Vagina (tissue), 2 donors: ENCODE measurements at places on chromosomes 16 and 17.

GRCh38 chr16:65312071-65312470 lies 190.2 kb upstream of the CDH11 start:
- DNase-seq, result no peak

GRCh38 chr17:82565551-82565950 lies 46.0 kb downstream of the FOXK2 start:
- DNase-seq, result no peak

DNA sequence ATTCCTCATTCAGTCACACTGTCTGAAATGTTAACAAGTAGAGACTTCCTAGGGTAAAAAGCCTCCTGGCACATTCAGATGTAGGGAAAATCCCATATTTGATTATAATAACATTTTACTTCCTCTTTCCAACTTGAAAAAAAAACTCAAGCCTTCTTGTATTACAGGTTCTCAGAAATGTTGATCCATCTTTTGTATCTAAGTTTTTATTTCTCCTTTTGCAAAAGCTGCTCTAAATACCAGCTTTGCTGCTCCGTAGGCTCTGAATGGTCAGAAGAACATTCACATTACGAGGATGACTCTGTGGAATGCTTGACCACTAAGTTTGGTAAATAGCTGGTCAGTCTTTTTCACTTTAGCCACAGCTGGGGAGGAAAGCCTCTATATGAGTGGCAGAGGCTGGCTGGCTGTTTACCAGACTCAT lies 13.2 kb upstream of the HEATR6 start:
- no peak for DNase-seq

- no peak for DNase-seq
These were observed 52.7 kb downstream of the SREBF1 start for GRCh38 chr17:17783825-17784656.

- peak; percentile 86 for DNase-seq
These were observed 2.4 kb downstream of the CD2BP2 start for GRCh38 chr16:30352488-30353401.

- DNase-seq, result no peak
These were observed 141.3 kb downstream of the ABCC12 start for GRCh38 chr16:48014349-48015135.

DNA sequence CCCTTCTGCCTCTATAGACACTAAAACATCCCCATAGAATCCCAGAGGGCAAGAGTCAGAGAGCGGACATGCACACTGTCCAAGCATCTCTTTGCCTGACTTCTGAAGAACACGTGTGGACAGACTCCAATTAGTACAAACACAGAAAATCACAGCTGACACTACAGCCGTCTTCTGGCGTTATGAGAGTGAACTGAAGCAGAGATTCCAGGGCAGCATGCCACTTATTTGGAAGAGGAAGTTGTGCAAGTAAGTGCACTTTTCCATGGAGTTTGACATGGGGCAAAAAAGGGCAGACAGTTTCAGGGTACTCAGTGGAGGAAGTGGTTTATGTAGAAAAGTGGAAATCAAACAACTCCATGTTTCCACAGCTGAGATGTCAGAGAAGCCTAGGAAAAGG lies 16.8 kb upstream of the ZNF287 start:
- no peak for DNase-seq

- no peak for DNase-seq
These were observed 65.8 kb upstream of the PLCG2 start for GRCh38 chr16:81713295-81713772.

DNA sequence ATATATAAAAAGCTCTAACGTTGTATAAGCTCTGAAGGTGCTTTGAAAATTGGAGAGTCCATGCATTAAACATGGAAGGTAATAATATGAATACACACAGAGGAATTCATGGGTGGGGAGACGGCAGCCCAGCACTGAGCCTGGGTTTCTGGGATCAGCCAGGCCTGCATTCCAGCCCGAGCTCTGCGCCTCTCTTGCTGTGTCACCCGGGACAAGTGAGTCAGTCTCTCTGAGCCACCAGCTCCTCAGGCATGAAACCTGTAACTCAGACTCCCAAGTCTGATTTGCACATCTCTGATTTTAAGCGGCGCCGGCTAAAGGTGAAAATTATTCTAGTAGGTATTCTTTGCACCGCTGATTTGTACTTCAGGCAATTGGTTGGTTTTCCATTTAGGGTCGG lies 238.8 kb downstream of the MRTFB start:
- DNase-seq, result no peak

- no peak for DNase-seq
These were observed 36.8 kb downstream of the CPD start for GRCh38 chr17:30415491-30415890.

- DNase-seq, result no peak
These were observed 4.1 kb downstream of the BAIAP2 start for GRCh38 chr17:81039096-81039495.

GRCh38 chr17:41500131-41500911 lies 5.1 kb downstream of the KRT13 start:
- no peak for DNase-seq

GRCh38 chr16:86408685-86409084 lies 101.6 kb upstream of the FOXF1 start:
- no peak for DNase-seq

DNA sequence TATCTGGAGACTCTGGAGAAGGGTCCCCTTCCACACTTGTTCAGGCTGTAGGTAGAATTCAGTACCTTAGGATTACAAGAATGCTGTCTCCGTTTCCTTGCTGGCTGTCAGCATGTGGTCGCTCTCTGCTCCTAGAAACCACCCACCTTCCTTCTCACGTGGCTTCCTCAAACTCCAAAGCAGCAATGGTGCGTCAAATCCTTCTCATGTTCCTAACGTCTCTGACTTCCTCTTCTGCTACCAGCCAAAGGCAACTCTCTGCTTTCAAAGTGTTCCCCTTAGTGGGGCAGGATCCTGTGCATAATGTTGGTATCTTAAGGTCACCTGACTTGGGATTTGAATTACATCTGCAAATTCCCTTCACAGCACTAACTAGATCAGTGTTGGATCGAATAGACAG lies 30.9 kb upstream of the DYNLRB2 start:
- no peak for DNase-seq

DNA sequence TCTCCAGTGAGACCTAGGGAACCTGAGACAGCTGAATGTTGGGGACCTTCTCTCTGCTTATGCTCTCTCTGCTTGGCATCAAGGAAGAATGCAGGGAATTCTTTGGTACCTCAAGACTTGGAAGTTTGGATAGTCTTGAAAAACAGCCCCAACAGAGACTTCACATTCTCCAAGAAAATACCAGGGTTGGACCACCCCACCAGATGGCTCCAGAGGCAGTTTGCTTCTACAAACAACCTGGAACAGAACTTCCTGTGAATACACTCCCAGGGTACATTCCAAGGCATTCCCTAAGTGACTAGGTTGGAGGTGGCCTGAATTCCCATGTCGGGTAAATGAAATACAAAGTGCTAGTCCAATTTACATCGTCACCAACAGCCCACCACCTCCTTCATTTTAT lies 314.4 kb downstream of the PMP22 start:
- DNase-seq, result no peak

DNA sequence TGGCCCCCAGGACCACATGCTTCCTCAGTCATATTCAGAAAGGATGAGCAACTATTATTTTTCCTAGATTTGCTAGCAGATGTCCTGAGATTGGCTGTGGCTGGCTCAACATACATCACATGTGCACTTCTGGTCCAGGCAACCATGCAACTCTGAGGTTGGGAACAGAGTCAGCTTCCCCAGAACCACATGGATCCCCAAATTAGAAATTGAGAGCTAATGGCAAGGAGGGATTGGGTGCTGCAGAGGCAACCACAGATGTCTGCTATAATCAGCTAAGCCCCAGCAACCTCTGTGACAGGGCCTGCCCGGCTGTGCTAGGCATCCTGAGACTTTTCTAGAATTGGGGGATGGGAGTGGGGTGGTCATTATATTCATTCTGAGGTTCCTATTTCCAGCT lies 33.8 kb upstream of the CLEC18A start:
- no peak for DNase-seq

DNA sequence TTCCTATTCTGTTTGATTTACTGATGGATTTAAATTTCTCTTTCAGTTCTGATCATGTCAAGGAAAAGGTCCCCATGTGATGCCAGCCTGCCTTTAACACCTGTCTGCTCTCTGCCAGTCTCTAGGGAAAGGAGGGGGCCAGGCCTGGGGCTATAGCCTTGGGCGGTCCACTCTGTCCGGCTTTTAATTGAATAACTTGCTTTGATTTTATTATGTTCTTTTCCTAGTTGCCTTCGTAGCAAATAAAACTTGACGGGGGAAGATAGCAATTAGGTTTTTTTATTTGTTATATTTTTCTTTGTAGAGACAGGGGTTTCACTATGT lies 47.6 kb downstream of the ABAT start:
- no peak for DNase-seq

- no peak for DNase-seq
These were observed 10.5 kb upstream of the TEKT3 start for GRCh38 chr17:15351925-15352324.

GRCh38 chr17:11682646-11683045 lies 84.4 kb downstream of the DNAH9 start:
- no peak for DNase-seq
